NCI-H1694 treated with DMSO at 0.1 percent for 48 hours (cell line): ENCODE measurements at places on chromosomes 2 and 18.

- no peak for DNase-seq
Observed at GRCh38 chr18:13612196-13612997, 114.0 kb downstream of the FAM210A start.

- DNase-seq: peak; percentile 81
Observed at GRCh38 chr2:20052229-20052851, 912 bp upstream of the LAPTM4A start.

- no peak for DNase-seq
Observed at GRCh38 chr2:75545922-75546321, 14.8 kb downstream of the EVA1A start.

GRCh38 chr2:241893265-241893664 is 23.7 kb downstream of the RTP5 start:
- no peak for DNase-seq

DNA sequence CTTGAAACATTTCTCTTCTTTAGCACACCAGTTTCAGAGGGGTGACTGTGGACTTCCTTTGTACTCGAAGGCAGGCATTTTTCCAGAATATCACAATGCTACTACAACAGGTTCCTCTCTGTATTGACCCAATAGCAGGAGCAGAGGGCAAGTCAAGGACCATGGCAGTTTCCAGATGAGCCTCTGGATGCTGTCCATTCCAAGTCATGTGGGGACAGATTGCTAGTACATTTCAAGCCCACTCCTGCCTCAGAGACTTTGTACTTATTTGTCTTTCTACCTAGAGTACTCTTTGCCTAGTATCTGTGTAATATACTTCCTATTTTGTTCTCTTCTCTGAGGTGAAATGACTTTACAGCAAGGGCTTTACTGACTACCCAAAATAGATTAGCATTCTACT is 373.9 kb downstream of the PIK3C3 start:
- no peak for DNase-seq

GRCh38 chr18:4581966-4582365 is 126.9 kb upstream of the DLGAP1 start:
- DNase-seq: no peak

GRCh38 chr2:117786520-117786919 is 28.0 kb upstream of the DDX18 start:
- DNase-seq: no peak

DNA sequence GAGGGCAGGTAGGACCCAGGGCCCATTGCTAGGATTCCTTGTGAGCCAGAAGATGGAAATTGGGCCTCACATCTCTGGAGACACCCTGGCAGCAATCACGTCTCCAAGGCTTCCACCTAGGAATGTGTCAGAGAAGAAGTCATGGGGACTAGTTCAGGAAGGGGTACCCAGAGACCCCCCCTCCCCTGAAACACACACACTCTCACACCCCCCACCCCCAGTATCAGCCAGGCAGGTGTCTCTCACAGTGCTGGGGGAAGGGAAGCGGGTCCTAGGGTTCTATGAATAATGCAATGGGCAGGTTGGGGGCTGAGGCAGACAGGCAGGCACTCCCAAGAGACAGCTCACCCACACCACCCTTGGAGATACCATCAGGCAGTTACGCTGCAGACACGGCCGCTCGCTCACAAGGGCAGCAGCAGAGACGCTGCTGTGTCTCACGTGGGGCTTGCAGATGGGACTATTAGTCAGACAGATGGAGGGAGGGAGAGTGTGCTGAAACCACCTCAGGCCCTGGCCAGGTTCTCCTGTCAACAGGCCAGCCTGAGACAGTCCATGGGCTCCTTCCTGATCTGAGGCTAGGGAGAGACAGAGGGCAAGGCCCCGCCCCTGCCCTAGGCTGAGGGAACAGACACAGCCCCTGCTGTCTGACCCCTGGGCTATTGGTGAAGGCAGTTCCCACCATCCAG is 134.6 kb downstream of the CYP26B1 start:
- no peak for DNase-seq

GRCh38 chr2:199979832-199980628 is 24.6 kb downstream of the MAIP1 start:
- DNase-seq: peak; percentile 63

DNA sequence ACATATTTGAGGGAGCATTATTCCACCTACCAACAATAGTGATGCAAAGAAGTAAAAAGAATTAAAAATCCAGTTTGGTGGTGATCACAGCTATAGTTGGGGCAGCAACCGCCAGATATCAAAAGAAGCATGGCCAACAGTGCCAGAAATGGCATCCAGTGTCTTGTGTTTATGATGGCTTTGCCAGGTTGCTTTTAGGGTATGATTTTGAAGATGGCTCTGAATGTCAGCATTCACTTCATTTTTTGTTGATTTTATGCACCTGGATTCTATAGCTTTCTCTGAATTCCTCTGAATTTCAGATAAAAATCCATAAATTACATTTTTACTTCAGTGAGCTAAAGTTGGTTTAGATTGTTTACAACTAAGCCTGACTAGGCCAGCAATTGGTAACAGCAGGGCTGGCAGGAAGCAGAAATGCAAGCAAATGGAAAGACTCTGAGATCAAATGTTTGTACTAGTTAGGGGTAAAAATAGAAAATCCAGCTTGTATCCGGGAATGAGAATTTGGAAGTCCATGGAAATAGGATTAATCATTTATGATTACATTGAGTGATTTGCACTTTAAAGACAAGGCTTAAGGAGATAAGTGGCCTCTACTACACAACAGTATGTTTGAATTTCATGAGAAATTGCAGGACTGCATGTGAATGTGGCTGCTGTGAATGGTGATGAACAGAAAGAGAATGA is 40.4 kb downstream of the COL3A1 start:
- no peak for DNase-seq

DNA sequence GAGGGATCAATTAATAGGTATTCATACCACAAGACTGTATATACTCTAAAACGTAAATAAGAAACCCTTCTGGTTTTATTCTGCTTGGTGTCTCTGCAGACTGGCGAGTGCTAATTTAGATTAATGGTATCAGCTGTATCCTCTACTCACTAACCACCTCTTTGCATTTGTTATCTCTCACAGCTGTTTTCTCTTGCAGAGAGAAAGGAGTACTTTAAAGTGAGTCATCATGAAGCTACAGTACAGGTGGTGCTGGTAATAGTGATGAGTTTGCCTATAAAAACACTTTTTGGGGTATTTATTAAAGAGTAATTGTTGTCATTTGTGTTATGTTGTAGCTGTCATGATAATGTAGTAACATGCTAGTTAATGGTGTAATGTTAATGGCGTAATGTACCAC is 147.7 kb downstream of the NETO1 start:
- DNase-seq: no peak

GRCh38 chr2:69975853-69976462 is 14.5 kb upstream of the ASPRV1 start:
- no peak for DNase-seq

DNA sequence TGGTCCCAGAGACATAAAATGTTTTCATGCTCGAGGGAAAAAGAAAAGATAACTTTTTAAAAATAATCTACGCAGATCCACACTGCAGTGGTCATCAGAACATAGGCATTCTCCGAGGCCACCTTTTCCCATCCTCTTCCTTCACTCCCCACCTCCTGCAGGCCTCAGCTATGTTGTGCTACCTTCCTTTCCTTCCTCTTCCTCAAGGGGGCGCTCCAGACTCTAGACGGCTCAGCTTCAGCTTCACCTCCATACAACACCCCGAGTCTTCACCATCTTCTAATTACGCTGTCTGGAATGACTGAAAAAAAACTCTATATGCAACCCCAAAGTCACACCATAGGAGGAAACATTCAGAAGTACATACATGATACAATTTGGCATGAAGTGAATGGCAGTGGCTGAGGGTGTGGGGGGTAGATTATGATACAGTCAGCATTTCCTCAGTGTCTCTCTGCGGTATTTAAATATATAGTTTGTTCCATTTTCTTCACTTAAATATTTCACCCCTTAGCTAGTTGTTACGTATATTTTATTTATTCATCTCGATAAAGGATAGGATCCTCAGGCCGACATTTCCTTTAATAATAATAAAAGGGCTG is 583.6 kb downstream of the IRS1 start:
- peak; percentile 37 for DNase-seq

GRCh38 chr18:369224-370015 is 101.6 kb upstream of the THOC1 start:
- no peak for DNase-seq

GRCh38 chr18:1246827-1247226 is 342.2 kb downstream of the ADCYAP1 start:
- DNase-seq: no peak

- DNase-seq: no peak
Observed at GRCh38 chr2:29844713-29845326, 76.6 kb downstream of the ALK start.

DNA sequence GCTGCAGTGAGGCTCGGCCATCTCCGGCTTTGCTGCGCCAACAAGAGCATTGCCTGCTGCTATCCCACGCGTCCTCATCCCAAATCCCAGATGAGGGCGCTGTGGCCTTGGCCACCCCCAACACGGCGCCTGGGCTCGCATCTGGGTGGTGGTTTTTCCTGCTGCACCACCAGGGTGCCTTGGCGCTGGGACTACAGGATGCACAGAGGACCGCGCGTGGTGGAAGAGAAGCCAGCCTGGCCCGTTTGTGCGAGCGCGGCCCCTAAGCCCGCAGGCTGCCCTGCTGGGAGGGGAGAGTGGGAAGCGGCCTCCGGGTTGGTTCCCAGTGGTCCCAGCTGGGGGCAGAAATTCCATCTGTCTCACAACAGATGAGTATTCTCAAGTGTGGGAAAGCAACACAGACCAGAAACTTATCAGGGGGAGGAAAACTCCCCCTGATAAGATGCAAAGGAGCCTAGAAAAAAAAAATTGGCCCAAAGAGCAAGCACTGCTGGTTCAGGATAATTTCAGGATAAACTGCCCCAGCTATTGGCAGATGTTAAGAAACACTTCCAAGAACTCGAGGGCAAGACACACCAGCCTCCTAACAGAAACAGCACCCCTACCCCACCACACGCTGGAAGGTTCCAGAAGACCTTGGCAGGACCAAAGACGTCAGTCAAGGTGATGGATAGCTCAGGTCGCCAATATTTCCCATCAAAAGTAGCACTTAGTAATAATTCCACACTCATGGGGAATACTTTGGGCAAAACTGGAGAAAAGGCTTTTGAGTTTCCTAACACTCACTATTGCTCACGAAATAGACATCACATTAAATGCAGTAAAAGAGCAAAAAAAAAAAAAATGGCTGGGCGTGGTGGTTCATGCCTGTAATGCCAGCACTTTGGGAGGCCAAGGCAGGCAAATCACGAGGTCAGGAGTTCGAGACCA is 152.1 kb downstream of the PXDN start:
- DNase-seq: no peak

DNA sequence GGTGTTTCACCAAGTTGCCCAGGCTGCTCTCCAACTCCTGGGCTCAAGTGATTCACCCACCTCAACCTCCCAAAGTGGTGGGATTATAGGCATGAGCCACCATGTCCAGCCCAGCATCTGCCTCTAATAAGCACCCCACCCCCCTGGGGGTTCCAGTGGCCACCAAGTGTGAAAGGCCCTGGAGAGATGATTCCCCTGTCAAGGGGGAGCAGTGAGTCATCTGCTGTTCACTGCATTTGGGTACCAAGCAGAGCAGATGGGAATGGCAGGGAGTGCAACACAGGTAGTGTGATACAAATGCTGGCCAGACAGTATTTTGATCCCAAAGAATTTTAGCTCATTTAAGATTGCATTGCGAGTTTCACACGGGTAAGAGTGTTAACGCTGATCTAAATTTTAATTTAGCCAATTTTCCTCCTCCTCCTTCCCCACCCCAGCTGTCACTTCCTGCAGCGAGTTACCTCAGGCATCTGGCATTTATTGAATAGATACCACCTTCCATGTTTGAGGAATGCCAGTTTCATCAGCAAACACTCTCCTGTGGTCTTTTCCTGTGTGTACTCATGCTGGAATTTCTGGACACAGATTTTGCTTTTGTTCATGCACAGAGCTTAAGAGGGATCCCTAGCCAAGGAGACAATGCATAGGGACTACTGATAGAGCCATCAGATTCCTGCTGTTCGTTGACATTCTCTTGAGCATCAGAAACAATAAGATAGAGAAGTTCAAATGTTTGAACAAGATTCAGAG is 32.4 kb upstream of the NCK2 start:
- DNase-seq: no peak

GRCh38 chr18:9638886-9639285 is 24.5 kb upstream of the PPP4R1 start:
- DNase-seq: no peak

DNA sequence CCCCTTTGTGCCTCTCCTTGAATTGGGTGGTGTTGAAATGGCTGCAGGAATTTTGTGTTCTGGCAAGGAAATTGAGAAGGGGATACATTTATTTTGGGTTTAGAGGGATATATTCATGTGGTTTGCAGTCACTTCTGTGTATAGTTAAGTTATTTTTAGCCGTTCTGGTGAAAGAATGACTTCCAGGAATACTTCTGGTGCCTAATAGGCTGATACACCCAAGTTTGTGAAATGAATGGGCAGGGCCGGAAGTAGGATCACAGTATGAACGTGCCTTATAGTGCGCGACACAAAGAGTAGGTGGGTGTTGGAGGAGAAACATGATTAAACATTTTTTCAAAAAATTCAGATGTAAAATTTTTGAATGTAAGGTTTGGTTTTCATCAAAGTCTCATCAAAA is 168.6 kb upstream of the ATP5MC3 start:
- DNase-seq: no peak

DNA sequence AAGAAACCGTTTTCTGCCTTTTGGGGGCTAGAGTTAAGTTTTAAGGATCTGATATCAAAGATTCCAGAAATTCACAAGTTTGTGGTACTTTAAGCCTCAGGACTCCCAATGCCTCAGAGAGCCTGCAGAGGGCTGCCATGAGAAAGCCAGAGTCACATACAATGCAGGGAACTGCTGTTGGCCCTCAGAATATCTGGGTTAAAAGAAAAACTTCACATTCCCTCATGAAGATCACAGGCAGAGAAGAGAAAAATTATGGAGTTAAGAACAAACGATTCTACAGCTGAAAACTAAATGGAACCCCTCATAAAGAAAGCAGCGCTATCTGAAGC is 39.5 kb downstream of the HDAC4 start:
- no peak for DNase-seq

DNA sequence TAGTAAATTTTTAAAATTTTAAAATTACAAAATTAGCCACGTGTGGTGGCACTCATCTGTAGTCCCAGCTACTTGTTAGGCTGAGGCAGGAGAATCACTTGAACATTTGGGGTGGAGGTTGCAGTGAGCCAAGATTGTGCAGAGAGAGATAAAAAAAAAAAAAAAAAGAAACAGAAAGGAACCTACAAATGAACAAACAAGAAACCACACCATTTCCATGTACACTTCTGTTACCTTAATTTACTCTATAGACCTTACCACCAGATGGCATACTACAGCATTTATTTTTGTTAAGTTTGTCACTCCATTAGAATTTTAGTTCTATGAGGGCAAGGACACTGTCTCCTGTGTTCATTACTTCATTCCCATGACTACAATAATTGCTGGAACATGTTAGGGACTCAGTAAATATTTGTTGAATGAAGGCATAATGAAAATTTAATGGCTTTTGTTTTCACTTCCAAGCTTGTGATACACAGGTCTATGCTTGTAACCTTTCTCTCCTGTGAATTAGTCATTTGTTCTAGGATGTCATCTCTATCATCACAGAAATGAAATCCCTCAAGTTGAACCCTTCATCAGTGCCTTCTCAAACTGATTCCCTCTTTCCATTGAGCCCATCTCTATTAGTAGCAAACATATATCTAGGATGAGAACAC is 76.0 kb downstream of the ARHGAP15 start:
- peak; percentile 40 for DNase-seq

GRCh38 chr2:197932374-197932773 is 128.0 kb downstream of the PLCL1 start:
- no peak for DNase-seq

- no peak for DNase-seq
Observed at GRCh38 chr2:107027810-107028209, 141.8 kb upstream of the ST6GAL2 start.
